ENCODE measurements at places on chromosomes 12 and 14.
A peak's percentile ranks its signal among the peaks of the same experiment; 100 is the strongest.

- peaks cover 2% of the 10 kb centered on the region for H3K36me3 ChIP-seq
- no peaks in the 10 kb centered on the region for H3K27me3 ChIP-seq
- DNase-seq = no peak
- H3K27ac ChIP-seq = peak overlapping the region; percentile 81
Measured at GRCh38 chr12:6764011-6764828, 1.9 kb upstream of the PTMS start.

DNA sequence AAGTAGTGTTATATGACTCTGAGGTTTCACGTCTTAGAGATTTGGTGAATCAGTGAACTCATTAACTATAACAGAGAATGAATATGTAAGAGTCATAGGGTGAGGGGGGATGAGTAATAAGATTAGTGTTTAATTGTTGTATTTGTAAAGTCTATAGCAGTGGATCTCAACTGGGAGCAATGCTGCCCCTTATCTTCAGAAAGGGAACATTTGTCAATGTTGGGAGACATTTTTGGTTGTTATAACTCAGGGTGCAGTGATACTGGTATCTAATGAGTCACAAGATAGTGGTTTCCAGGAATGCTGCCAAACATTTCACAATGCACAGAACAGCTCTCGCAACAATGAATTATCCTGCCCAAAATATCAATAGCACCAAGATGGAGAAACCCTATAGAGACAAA is 1193.7 kb downstream of the GALC start:
- H3K4me1 ChIP-seq = peaks cover 6% of the 10 kb centered on the region
- H3K4me3 ChIP-seq = no peak overlapping the region
- no peak overlapping the region for H3K27ac ChIP-seq
- no peak for DNase-seq
- no peaks in the 10 kb centered on the region for H3K36me3 ChIP-seq

- H3K4me3 ChIP-seq = no peak overlapping the region
- no peaks in the 10 kb centered on the region for H3K36me3 ChIP-seq
- H3K27ac ChIP-seq = no peak overlapping the region
- no peaks in the 10 kb centered on the region for H3K27me3 ChIP-seq
- no peak for DNase-seq
- H3K4me1 ChIP-seq = peaks cover 23% of the 10 kb centered on the region
Measured at GRCh38 chr12:109890620-109891170, 9.4 kb upstream of the TCHP start.

GRCh38 chr14:99675951-99676350 is 8.1 kb upstream of the CYP46A1 start:
- DNase-seq = peak; percentile 59
- peaks cover 5% of the 10 kb centered on the region for H3K4me1 ChIP-seq
- no peak overlapping the region for H3K27ac ChIP-seq
- no peaks in the 10 kb centered on the region for H3K27me3 ChIP-seq

DNA sequence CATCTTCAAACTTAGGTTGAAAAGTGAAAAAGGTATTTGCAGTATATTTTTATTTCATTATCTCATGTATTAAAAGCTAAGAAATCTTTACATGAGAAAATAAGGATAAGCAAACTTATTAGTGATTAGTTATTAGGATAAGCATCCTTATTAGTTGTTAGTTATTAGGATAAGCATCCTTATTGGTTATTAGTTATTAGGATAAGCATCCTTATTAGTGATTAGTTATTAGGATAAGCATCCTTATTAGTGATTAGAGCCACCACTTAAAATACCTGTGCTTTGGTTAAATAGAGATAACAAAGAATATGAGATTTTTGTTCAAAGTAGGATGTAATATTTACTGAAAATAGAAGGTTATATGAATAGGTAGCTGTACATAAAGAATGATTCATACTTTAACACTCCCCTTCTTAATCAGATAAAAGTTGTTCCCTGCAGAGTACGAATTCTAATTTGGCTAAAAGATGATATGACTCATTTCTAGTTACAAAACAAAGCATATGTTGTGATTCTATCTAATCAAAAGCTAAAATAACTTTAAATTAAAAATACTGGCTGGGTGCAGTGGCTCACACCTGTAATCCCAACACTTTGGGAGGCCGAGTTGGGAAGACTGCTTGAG is 56.4 kb downstream of the KDM5A start:
- peaks cover 32% of the 10 kb centered on the region for H3K36me3 ChIP-seq
- H3K27me3 ChIP-seq = no peaks in the 10 kb centered on the region
- peaks cover 22% of the 10 kb centered on the region for H3K4me1 ChIP-seq
- H3K27ac ChIP-seq = peak overlapping the region; percentile 65
- no peak for DNase-seq

DNA sequence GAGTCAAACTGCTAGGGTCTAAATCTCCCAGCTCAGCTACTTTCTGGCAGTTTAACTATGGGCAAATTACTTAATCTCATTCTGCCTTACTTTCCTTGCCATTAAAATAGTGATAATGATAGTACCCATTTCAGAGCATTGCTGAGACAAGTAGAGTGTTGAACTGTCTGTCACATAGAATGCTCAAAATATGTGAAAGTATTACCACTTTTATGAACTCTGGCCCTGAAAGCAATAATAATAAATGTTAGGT is 19.9 kb downstream of the SRGAP1 start:
- H3K4me1 ChIP-seq = peaks cover 45% of the 10 kb centered on the region
- H3K27ac ChIP-seq = peak overlapping the region; percentile 67
- no peak for DNase-seq
- no peaks in the 10 kb centered on the region for H3K36me3 ChIP-seq
- H3K27me3 ChIP-seq = no peaks in the 10 kb centered on the region

GRCh38 chr14:76918782-76919394 is 92.7 kb downstream of the LRRC74A start:
- H3K4me3 ChIP-seq = peak overlapping the region; percentile 54
- peak; percentile 99 for DNase-seq
- peak overlapping the region; percentile 99 for H3K27ac ChIP-seq
- H3K4me1 ChIP-seq = peaks cover 82% of the 10 kb centered on the region
- no peaks in the 10 kb centered on the region for H3K36me3 ChIP-seq

- H3K4me3 ChIP-seq = no peak overlapping the region
- H3K36me3 ChIP-seq = no peaks in the 10 kb centered on the region
- peaks cover 13% of the 10 kb centered on the region for H3K4me1 ChIP-seq
- DNase-seq = no peak
- H3K27ac ChIP-seq = no peak overlapping the region
- peaks cover 7% of the 10 kb centered on the region for H3K27me3 ChIP-seq
Measured at GRCh38 chr12:11954181-11954580, 116.6 kb upstream of the BCL2L14 start.

GRCh38 chr12:2681450-2682205 is 113.1 kb upstream of the FKBP4 start:
- H3K27me3 ChIP-seq = no peaks in the 10 kb centered on the region
- H3K4me1 ChIP-seq = no peaks in the 10 kb centered on the region
- no peak for DNase-seq
- H3K36me3 ChIP-seq = peaks cover 27% of the 10 kb centered on the region
- H3K27ac ChIP-seq = no peak overlapping the region

DNA sequence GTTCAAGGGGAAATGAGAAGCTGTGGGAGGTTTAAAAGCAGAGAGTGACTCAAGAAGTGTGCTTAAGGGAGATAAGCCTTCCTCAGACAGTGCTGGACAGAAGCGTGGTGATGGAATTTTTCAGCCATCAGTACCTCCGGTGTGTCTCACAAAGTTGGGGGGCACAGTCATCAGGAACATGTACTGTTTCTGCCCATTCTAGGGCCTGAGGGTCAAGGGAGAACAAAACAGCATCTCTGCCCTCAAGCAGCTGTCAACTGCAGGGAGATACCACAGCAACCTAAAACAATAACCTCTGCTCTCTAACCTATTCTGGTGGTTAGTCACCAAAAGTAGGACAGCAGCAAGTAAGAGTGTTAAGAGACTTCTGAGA is 2.0 kb upstream of the STON2 start:
- H3K27me3 ChIP-seq = peaks cover 10% of the 10 kb centered on the region
- no peak overlapping the region for H3K4me3 ChIP-seq
- H3K4me1 ChIP-seq = no peaks in the 10 kb centered on the region
- H3K27ac ChIP-seq = no peak overlapping the region
- H3K36me3 ChIP-seq = no peaks in the 10 kb centered on the region
- DNase-seq = no peak

- no peak overlapping the region for H3K27ac ChIP-seq
- no peaks in the 10 kb centered on the region for H3K36me3 ChIP-seq
- no peaks in the 10 kb centered on the region for H3K27me3 ChIP-seq
- no peak overlapping the region for H3K4me3 ChIP-seq
Measured at GRCh38 chr14:75205591-75205990, 29.2 kb upstream of the TMED10 start.

- no peak overlapping the region for H3K4me3 ChIP-seq
- no peaks in the 10 kb centered on the region for H3K27me3 ChIP-seq
- no peak for DNase-seq
- peaks cover 46% of the 10 kb centered on the region for H3K4me1 ChIP-seq
- H3K36me3 ChIP-seq = no peaks in the 10 kb centered on the region
- H3K27ac ChIP-seq = peak overlapping the region; percentile 74
Measured at GRCh38 chr12:42627151-42627550, 37.6 kb upstream of the PRICKLE1 start.

GRCh38 chr14:47297374-47297773 is 378.0 kb downstream of the MDGA2 start:
- peaks cover 9% of the 10 kb centered on the region for H3K4me1 ChIP-seq
- H3K4me3 ChIP-seq = no peak overlapping the region
- DNase-seq = no peak
- H3K27me3 ChIP-seq = no peaks in the 10 kb centered on the region

- H3K27me3 ChIP-seq = no peaks in the 10 kb centered on the region
- H3K4me1 ChIP-seq = peaks cover 26% of the 10 kb centered on the region
- no peak for DNase-seq
- H3K27ac ChIP-seq = peak overlapping the region; percentile 55
- H3K36me3 ChIP-seq = peaks cover 2% of the 10 kb centered on the region
Measured at GRCh38 chr12:110224379-110225304, 56.4 kb upstream of the ATP2A2 start.

- H3K4me1 ChIP-seq = no peaks in the 10 kb centered on the region
- H3K27ac ChIP-seq = no peak overlapping the region
- H3K27me3 ChIP-seq = peaks cover 36% of the 10 kb centered on the region
- DNase-seq = no peak
Measured at GRCh38 chr12:14171106-14171505, 189.7 kb upstream of the GRIN2B start.

GRCh38 chr14:96165493-96166436 is 38.9 kb upstream of the BDKRB2 start:
- no peak overlapping the region for H3K27ac ChIP-seq
- H3K36me3 ChIP-seq = peaks cover 5% of the 10 kb centered on the region
- no peak for DNase-seq
- H3K4me3 ChIP-seq = no peak overlapping the region

GRCh38 chr14:64721391-64721791 is 17.2 kb downstream of the PLEKHG3 start:
- H3K4me1 ChIP-seq = peaks cover 91% of the 10 kb centered on the region
- no peaks in the 10 kb centered on the region for H3K27me3 ChIP-seq

DNA sequence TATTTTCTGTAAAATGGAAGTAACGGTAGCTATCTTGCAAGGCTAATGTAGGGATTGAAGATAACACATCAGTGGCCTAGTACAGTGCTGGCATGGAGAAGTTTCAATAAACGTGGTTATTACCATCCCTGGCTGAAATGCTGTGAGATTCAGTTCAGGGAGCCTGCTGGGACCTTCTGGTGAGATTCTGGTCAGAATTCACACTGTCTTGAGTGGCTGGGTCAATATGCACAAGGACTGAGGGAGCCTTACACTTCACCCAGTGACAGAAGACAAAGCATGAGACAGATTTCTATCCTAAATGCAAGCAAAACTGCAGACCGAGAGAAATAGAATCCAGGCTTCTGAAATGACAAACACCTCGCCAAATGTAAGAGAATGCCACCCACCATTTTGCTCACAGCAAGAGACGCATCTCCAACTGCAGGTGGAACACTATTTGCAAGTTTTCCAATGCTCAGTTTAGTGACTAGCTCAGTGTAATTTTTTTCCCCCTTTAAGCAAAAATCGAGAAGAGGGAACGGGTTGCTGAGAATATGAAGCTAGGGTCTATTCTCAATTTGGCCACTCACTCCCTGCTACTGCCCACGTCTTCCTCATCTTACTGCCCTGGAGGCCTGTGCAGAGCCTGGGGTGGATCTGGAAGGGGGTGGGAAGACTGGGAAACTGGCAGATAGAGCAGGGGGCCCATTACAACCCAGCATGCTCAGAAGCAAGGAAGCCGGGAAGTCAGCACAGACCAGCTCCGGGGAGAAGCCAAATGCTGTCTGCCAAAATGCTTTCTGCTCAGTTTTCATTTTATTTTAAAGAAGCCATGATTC is 201.3 kb downstream of the TTC7B start:
- peaks cover 17% of the 10 kb centered on the region for H3K4me1 ChIP-seq
- no peak overlapping the region for H3K27ac ChIP-seq
- DNase-seq = no peak
- no peaks in the 10 kb centered on the region for H3K27me3 ChIP-seq

- DNase-seq = no peak
- H3K4me3 ChIP-seq = no peak overlapping the region
- H3K4me1 ChIP-seq = peaks cover 17% of the 10 kb centered on the region
- peak overlapping the region; percentile 90 for H3K27ac ChIP-seq
- H3K36me3 ChIP-seq = no peaks in the 10 kb centered on the region
- no peaks in the 10 kb centered on the region for H3K27me3 ChIP-seq
Measured at GRCh38 chr12:108734200-108734906, 3.0 kb upstream of the CORO1C start.

GRCh38 chr12:79648881-79649280 is 41.9 kb downstream of the PAWR start:
- DNase-seq = no peak
- H3K36me3 ChIP-seq = no peaks in the 10 kb centered on the region

GRCh38 chr14:90087433-90087832 is 25.6 kb downstream of the KCNK13 start:
- peaks cover 39% of the 10 kb centered on the region for H3K27me3 ChIP-seq
- peaks cover 12% of the 10 kb centered on the region for H3K4me1 ChIP-seq
- peaks cover 2% of the 10 kb centered on the region for H3K36me3 ChIP-seq
- no peak for DNase-seq

DNA sequence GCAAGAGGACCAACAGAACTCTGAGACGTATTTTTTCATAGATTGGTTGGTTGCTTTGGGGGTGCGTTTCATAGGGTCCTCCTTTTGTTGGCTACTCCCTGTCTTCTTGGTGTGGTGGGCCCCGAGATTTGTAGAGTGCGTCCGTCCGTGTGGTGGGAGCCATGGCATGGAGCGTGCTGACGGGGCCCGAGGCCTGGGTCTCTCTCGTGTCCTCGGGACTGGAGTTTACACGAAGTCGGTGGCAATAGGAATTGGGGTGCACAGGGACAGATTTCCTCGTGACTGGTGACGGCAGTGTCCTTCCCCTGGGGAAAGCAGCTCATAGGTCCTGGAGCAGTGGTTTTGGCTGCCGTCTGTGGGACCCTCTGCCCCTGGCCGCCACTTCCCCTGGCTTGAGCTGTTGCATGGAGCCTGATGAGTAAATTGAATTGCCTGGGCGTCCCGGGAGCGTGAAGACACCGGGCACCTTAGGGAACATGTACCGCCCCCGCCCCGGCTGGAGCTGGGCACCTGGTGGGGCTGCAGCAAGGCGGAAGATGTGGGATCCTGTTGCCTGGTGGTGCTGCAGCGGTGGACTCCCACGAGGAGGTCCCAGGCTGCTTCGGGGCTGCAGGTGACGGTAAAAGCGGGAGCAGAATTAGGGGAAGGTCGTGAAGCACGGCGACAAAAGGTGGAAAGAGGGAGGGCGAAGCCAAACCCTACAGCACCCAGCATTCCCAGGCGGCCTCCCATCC is 153.7 kb upstream of the ALG10B start:
- no peaks in the 10 kb centered on the region for H3K27me3 ChIP-seq
- no peak for DNase-seq
- H3K4me1 ChIP-seq = no peaks in the 10 kb centered on the region
- no peak overlapping the region for H3K27ac ChIP-seq
